Activated CD4-positive, alpha-beta T cell treated with anti-CD3 and anti-CD28 coated beads, Interleukin-2, Interleukin-4, amounts not matched to agents 100 ng/mL and 50 ng/mL, durations not matched to agents 16 hours and 8 hours (primary cell): ENCODE measurements at places on chromosomes 1 and 21.

GRCh38 chr1:198467342-198467741, 73.1 kb downstream of the ATP6V1G3 start:
- no peak for DNase-seq

DNA sequence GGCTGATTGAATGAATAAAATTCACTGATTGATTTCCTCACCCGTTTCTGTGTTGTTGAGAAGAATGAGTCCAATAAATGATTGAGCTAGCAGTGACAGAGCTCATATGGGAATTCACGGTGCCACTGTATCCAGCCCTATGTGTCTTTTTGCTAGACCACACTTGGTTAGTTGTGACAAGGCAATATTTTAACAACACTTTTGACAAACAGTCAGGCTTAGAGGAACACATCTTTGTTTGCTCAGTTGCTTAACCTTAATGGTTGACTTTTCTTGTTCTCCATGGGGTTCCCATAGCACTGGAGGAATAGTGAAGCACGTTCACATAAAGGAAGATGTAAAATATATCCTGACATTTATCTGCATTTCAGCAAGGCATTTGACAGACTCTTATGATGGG, 273.9 kb upstream of the DEPDC1 start:
- no peak for DNase-seq

GRCh38 chr1:66938613-66939012, 13.8 kb downstream of the MIER1 start:
- no peak for DNase-seq

- DNase-seq = no peak
Measured at GRCh38 chr21:34613679-34614627, 960 bp downstream of the RCAN1 start.

DNA sequence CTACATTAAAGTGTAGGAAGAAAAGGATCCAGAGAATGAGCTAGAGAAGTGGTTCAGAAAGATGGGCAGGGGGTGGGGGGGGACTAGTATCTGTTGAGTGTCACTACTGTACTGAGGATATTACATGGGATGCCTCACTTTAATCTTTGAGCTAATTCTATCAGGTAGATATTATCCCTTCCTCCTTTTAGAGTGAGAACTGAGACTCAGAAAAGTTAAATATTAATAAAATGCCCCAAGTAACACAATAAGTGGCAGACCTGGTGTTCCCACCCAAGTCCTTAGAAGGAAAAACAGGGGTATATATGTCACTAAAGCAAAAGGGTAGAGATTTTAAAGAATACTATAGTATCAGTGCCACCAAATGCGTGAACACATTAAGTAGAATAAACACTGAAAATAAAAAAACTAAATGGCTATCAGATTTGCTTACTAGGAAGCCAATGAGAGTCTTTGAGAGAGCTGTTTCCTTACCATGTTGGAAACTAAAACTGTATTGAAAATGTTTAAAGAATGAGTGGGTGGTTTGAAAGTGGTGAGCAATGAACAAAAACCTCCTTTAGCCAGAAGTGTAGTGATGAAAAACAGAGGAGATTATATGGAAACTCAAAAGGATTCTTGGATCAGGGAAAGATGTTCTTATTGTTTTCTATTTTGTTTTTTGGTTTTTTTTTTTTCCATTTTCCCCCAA, 230.8 kb downstream of the BARHL2 start:
- no peak for DNase-seq

DNA sequence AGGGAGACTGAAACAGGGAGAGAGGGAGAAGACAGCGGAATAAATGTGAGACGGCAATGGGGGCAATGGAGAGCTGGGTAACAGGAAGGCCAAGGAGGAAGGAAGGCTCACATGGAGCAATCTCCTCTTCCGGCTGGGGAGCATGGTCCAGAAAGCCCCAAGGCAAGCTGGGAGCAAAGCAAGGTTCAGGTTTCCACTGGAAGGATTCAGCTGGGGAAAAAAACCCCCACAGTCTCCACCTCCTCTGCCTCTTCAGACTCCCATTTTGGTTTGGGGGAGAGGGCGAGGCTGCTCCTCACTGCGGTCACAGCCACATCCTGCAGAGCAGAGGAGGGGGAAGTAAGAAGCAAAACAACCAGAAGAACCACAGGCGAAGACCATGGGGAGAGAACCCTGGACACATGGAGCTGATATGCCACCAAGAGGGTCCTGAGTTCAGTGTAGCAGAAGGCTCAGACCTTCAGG, 650 bp downstream of the TNFAIP8L2 start:
- peak; percentile 70 for DNase-seq

GRCh38 chr1:243851257-243851756, 1.3 kb upstream of the AKT3 start:
- no peak for DNase-seq

GRCh38 chr1:246302711-246303317, 204.3 kb downstream of the SMYD3 start:
- no peak for DNase-seq

DNA sequence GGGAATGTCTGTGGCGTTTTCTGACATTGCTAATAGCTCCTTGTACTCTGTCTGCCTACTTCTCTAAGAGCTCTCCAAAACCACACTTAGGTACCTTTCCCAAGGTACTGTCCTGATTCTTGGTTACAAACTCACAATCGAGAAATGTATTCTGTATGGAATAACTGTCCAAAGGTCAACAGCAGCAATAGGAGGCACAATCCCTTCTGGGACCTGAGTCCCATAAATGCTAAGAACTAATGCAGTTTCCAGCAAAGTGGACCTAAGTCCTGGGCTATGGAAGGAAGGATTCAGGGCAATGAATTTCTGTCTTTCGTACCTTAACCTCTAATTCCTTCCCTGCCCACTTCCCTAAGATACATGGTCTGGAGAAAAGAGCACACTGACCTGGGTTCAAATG, 59.7 kb downstream of the DMAP1 start:
- no peak for DNase-seq

DNA sequence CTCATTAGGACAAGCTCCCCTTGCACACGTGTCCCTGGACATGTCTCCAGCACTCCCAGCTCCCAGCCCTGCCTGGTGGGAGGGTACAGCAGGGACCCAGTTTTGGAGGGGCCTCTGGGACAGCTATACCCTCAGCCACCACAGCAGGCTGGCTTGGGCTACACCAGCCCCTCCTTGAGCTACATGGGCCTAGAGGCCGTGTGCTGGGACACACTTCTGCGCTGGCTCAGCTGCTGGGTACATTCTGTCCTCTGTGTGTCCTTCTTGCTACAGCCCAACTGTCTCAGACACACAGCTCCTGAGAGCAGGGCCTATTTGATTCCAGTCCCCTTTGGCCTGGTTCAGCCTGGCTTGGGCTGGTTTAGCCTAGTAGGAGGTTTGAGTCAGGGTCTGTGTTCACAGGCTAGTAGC, 26.7 kb downstream of the DMAP1 start:
- no peak for DNase-seq

GRCh38 chr1:64212031-64212430, 8.6 kb downstream of the UBE2U start:
- DNase-seq = no peak

GRCh38 chr1:202857136-202857610, 31.8 kb downstream of the RABIF start:
- DNase-seq = no peak

- no peak for DNase-seq
Measured at GRCh38 chr1:41713141-41713540, 205.6 kb downstream of the HIVEP3 start.

DNA sequence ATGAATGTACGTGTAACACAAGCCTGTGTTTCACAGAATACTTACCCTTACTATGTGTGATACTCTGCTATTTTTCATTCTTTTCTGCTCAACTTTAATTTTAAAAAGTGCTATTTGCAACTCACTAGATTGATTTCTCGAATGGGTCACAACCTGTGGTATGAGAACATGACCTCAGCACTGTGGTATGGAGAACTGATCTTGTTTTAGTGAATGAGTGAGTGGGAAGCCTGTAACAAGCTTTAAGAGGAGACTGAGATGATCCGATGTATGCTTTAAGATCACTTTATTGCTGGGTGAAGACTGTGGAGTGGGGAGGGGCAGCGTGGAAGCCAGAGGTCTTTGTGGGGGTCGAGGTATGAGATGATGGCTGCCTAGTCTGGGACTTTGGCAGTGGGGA, 21.6 kb downstream of the MECR start:
- DNase-seq = no peak
